Stimulated activated CD8-positive, alpha-beta memory T cell treated with anti-CD3 and anti-CD28 coated beads, Interleukin-15, amount 100 ng/mL, for 4 hours (primary cell): ENCODE measurements at places on chromosomes 3 and 15.

DNA sequence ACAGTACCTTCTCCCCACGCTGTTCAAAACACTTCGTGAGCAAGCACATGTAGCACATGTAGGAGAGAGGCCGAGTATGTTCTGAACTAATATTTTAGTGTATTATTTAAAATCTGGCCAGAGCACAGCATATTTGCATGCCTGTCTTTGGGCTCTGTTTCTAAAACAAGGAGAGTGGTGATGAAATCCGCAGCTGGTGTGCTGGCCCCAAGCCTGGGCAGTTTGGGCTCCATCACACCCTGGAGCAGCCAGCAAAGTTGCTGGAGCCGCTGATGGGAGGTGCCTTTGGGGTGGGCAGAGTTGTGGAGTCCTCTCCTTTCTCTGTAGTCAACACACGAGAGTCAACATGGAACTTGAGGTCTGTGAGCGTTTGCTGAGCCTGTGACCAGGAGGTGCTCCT lies 116.6 kb downstream of the SLCO3A1 start:
- DNase-seq = no peak

DNA sequence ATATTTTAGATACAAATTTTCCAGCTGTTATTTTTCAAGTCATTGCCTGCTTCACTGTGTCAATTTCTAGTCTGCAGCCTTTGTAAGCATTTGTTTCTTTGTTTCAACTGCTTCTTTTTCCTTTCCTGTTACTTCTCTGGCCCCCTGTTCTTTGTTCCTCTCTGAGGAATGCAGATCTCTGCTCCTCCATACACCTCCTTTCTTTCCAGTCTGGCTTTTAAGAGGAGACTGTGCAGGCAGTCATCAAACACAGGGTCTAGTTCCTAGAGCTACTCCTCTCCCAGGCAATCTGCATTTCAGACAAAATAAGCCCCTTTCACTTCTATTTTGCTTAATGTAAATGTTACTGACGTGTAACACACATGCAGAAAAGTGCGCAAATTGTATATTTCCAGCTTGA lies 502.9 kb downstream of the PDCD6IP start:
- no peak for DNase-seq

- no peak for DNase-seq
Observed at GRCh38 chr15:44598892-44599291, 61.9 kb downstream of the EIF3J start.

GRCh38 chr15:100129677-100130076 lies 212.1 kb downstream of the ADAMTS17 start:
- DNase-seq = no peak

- no peak for DNase-seq
Observed at GRCh38 chr3:179811321-179812095, 158.7 kb downstream of the USP13 start.

DNA sequence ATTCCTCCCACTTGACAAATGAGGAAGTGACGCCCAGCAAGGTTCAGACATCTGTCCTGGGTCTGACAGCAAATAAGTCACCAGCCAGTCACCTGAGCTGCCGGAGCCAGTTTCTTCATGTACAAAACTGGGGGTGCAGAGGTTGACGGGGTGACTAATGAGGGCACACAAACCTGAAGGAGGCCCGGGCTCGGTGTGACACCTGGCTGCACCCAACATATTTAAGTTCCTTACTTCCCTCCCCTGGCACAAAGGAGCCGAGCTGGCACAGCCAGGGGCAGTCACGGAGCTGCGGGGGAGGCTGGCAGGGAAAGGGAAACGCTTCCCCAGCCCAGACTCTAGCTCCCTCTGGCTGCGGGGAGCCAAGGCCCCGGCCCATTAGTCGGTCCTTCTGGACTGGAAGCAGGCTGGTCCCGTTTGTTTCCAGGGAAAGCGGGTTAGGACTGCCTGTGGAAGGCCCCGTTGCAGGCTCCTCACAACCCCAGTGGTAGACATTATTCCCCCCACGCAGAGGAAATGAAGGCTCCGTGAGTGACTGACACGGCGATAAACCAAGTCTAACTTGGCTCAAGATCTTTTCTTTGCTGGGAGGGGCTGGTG lies 2.3 kb downstream of the FBXL22 start:
- DNase-seq = no peak

DNA sequence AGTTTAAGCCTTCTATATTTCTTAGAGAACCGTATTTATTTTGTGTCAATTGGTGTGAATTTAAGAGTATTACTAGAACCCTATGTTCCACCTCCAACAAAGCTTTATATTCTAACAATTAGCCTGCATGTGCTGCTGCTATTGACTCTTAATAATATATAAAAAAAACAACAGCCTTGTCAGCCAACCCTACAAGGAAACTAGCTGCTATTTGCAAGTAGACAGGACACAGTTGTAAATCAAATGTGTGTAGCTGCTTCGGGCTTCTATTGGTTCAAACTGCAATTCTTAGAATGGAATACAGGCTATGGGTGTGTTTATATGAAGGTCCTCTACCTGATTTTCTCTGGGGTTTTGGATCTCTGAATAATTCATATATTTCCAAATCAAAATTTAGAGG lies 60.7 kb downstream of the ZBTB20 start:
- no peak for DNase-seq

- DNase-seq = no peak
Observed at GRCh38 chr3:170999737-171000242, 26.7 kb downstream of the SLC2A2 start.

DNA sequence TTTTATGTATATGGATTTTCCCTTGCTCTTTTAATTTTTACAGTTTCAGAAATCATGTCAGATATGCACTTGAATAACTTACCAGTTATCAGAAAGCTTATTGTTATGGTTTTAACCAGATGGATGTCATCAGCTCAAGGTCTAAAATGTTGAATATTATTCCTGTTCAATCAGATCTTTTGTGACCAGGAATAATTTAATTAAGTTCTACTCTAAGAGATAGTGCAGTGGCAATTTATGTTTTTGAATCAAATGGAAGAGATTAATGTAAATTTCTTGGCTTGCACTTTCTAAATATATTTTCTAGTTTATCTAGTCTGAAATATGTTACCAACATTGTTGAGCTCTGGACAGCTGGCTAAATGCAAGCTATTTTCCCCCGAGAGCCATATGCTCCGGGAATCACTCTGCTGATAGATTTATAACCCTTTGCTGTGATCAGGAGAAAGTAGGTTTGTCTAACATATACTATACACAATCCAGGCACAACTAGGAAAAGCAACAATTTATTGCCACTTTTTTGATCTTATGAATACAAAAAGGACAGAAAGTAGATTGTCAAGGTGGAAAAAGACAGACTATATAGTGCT lies 76.8 kb upstream of the CD96 start:
- no peak for DNase-seq

DNA sequence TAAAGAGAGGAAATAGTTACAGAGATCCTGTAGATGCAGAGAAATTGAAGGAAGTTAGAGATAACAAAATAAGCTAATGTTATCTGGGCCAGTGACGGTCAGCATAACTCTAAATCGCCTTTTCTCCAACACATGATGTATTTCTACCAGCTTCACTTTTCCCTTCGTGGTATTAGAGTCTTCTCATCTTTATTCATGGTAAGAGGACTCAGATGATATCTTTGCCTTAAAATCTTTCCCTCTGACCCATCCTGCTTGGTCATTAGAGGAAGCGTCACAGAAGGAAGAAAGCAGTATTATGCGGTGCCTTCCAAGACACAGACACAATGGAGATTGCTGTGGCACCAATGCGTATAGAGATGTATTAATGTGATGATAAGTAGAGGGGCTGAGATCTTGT lies 320.7 kb upstream of the GOLIM4 start:
- no peak for DNase-seq

- no peak for DNase-seq
Observed at GRCh38 chr3:112000367-112000771, 1.6 kb downstream of the TAGLN3 start.

DNA sequence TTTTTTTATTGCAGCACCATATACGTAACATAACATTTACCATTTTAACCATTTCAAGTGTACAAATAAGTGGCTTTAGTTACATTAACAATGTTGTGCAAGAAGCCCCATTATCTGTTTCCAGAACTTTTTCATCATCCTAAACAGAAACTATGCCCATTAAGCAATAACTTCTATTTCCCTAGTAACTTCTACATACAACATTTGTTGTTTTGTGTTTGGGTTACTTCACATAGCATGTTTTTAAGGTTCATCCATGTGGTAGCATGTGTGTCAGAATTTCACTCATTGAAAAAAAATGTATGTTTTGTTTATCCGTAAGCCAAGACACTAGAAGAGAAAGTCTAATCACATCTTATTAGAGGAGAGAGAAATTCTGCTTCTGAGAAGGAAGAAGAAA lies 450.5 kb upstream of the PDZRN3 start:
- no peak for DNase-seq

GRCh38 chr15:90617171-90617570 lies 87.4 kb downstream of the CRTC3 start:
- DNase-seq = no peak

DNA sequence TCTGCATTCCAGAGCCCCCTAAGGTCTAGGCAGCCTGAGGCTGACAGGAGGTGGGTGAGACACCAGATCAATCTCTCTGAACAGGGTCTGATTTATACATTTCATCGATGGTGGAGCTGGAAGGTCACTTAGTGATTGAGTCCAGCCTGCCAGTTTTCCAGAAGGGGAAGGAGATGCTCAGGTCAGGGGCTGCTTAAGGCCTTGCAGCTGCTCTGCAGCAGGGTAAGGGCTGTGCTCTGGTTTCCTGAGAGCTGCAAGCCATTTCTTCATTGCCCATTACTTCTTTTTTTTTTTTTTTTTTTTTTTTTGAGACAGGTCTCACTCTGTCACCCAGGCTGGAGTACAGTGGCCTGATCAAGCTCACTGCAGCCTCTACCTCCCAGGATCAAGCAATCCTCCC lies 10.7 kb downstream of the TADA3 start:
- no peak for DNase-seq

- no peak for DNase-seq
Observed at GRCh38 chr3:194376241-194376560, 6.7 kb upstream of the LRRC15 start.

GRCh38 chr3:105848821-105849220 lies 20.0 kb downstream of the CBLB start:
- no peak for DNase-seq

GRCh38 chr15:69815793-69816192 lies 281.9 kb downstream of the TLE3 start:
- no peak for DNase-seq

GRCh38 chr3:46852839-46853355 lies 10.3 kb downstream of the MYL3 start:
- no peak for DNase-seq

DNA sequence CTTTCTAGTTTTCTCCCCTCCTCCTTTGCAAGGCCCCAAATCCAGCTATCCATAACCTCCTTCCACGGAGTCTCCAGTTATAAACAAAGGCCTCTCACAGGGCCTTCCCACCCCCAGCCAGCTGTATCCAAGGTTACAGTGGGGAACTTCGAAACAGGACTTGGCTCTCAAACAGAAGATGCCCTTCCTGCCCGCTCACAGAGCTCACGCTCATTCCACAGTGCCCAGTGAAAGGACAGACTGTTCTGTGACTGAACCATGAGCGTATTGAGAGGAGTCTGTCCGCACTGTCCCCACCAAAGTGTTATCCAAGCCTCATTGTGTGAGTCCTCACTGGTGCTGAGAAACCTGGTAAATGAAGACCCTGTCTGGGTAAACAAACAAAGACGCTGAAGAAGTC lies 35.4 kb downstream of the ARHGAP31 start:
- DNase-seq = no peak

GRCh38 chr15:59364248-59364647 lies 8.4 kb downstream of the MYO1E start:
- no peak for DNase-seq

- DNase-seq = no peak
Observed at GRCh38 chr3:7015683-7016440, 154.9 kb downstream of the GRM7 start.

DNA sequence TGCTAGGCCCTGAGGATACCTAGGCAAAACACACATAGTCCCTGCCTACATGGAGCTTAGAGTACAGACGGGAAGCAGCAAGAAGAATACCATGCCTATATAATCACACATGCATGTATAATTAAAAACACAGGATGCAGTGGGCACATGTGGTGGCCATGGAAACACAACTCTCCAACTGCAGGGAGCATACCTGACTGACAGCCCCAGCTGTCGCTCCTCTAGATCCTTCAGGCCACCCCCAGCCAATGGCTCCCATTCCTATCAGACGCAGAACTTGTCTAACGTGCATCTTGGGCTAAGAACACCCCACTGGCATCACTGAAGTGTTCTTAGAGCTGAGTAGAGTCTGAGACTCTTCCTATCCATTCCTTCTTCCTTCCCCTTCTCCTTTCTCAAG lies 125.5 kb upstream of the FRMD4B start:
- no peak for DNase-seq

GRCh38 chr3:150243466-150243865 lies 164.6 kb upstream of the TSC22D2 start:
- no peak for DNase-seq
